ENCODE measurements at places on chromosomes 6 and 20.

DNA sequence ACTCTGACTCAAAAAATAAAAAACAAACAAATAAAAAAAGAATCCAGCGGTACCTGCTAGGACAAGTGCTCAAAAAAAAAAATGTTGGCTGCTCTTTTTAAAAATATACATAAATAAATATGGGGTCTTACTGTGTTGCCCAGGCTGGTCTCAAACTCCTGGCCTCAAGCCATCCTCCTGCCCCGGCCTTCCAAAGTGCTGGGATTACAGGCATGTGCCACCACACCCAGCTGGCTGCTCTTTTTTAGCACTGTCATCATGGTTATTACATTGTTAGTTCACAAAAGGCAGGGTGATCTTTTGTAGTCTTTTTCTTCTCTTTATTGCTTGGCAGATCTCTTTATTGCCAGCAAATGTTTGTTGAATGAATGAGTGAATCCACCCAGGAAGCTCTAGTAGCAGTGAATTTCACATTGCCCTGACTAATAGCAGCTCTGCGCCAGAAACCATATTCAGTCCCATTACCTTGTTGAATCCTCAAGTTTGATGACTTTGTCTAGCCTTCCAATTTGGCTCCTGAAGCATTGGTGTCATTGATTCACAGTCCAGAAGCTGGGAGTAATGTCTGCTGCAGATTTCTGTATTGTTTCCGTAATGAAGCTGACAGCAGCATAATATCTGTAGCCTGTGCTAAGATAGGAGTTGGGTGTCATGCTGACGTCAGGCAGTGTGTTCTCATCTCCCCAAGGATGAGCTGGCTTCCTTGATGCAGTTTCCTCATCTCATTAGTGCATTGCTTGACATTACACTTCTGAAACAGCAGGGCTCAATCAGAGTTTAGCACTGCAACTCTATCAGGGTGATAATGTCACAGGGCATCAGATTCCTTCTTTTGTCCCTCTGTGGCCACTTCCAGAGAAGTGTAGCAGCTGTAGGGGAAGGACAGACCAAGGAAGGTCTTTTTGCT is 84.9 kb upstream of the TGM3 start:
- peak; percentile 35 for DNase-seq

DNA sequence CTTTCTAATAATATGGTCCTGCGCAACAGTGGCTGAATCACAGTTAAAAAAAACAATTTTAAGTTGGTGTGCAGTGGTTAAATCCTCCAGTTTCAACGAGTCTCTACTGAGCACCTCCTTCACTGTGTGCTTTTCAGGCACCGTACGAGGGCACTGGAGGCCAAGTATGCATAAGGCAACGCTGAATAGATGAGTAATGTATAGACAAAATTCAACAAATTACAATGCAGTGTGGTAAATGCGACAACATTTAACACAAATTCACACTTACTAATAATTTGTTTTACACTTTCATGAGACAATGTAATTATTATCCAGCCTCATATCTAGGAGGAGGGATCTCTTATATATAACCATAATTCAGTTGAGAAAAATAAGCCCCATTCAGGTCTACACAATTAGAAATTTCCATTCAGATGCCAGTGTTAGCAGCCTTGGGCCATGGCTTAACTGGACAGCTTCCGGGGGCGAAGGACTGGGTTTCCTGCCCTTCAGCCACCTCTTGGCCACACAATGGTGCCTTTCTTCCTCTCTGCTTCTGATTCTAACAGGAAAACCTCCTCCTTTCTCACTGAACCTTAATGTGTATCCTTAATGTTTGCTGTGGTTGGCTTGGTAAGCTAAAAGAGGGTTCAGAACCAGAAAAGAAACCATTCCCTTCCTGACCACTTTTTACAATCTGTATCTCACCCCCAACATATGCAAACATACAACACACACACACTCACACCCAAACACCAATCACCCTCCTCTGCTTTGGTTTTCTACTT is 51.9 kb downstream of the B4GALT5 start:
- DNase-seq: no peak

- DNase-seq: peak; percentile 34
These were observed 116.1 kb upstream of the CDH4 start for GRCh38 chr20:61135968-61136367.

GRCh38 chr6:136508725-136509392 is 41.4 kb downstream of the MAP7 start:
- no peak for DNase-seq

- DNase-seq: no peak
These were observed 44.8 kb upstream of the FABP7 start for GRCh38 chr6:122734529-122735395.

DNA sequence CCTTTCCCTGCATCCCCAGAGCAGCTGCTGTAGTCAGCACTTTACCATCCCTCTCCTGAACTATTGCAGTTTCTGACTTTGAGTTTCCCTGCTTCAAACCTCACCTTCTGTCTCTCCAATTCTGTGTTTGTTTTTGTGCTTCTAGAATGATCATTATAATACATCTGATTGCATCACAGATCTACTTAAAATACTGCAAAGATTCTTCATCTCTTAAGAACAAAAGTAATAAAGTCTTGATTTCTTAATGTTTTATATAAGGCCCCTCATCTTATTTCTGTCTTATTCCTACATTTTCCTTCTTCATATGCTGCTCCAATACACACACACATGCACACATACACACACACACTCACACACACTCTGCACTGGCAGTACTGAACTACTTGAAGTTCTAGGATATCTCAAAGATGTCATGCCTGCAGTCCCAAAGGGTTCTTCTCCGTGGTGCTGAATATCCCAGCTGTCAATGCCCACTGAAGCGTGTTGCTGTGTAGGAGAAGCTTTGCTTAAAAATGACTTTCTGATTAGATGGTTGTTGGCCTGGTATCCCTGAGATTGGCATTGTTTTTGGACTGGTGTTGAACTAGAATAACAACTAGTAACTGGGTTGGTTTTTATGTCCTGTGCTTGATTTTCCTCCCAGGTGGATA is 97.2 kb downstream of the MAP3K4 start:
- DNase-seq: no peak

DNA sequence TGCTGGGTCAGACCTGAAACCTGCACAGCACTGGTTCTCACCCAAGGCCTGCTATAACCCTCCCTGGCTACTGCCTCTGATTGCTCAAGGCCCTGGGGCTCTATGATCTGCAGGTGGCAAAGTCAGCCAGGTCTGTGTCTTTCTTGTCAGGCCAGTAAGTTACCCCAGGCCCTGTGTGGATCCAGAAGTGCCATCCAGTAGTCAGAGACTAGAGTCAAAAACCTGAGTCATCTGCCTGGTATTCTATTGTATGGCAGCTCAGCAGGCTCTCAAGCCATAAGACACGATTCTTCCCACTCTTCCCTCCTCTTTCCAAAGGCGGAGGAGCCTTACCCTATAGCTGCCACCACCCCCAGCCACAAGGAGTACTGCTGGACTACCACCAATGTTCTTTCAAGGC is 593.0 kb downstream of the FRK start:
- DNase-seq: no peak

DNA sequence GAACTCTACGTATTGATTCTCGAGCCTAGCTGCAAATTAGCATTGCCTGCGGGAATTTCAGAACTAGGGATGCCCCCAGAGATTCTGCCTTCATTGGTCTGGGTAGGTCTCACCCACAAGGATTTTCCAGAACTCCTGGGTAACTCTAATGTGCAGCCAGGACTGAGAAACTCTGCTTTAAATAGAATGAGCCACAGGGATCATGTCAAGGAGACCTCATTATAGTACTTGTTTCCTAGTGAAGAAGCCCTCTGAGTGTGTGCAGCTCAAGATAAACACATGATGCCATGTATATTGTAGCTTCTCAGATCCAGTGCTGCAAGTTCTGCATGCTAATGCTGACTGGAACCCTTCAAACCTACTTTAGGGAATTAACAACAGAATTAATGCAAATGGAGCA is 179.2 kb downstream of the PHACTR1 start:
- DNase-seq: no peak

- no peak for DNase-seq
These were observed 426.0 kb downstream of the ADGRB3 start for GRCh38 chr6:69061066-69061465.

DNA sequence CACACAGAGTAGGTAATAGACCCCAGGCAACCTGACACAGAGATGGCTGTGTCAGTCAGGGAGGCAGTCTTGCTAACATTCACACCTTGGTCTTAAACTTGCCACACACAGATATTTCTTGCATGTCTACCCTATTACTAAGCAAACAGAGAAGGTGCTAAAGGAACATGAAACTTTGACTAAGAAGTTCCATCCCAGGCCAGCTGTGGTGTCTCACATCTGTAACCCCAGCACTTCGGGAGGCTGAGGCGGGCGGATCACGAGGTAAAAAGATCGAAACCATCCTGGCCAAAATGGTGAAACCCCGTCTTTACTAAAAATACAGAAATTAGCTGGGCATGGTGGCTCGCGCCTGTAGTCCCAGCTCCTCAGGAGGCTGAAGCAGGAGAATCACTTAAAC is 222.4 kb upstream of the JARID2 start:
- DNase-seq: no peak

DNA sequence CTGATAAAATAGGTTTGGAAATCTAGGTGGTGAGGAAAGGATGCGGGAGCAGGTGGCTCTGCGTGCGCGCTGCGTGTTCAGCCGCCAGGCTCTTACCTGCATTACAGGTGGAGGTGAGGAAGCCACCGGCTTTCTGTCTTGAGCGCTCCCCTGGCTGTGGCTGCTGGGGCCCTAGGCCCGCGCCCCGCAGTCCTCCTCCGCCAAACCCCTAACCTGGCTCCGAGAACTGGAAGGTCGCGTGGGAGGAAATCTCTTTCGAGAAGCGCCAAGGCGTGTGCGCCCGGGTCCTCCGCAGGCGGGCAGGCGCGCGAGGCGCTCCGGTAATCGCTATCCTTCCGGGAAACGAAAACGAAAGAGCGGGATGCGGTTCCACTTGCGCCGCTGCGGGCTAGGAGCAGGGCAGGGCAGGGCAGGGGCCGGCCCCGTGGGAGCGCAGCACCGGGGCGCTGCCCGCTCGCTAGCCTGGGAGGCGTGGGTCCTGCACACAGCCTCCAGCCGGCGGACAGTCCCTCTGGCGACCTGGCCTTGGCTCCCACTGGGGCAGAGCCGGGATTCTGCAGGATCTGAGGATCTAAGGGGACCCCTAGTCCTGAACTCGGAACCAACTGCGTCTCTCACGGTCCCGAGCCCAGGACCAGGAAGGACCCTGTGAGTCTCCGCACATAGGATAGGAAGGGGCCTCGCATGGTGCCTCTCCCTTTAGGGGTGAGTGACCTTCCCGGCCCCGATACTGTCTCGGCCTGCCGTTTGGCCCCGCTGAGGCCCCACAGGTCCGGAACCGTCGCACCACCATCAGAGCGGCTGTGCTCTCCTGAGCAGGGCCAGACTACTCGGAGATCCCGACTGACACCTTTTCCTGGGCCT is at the start of gene ETV7:
ETV7 (minus strand) TSS at position 230 of the 864 bp plus-strand sequence; CDS start at position 102, 128 bp downstream.
- DNase-seq: peak; percentile 42

All from right hindlimb (tissue), 1 donor.